Upper lobe of left lung (tissue), 6 donors: ENCODE measurements at places on chromosomes 4 and X. TPM values are rescaled to one million over a fixed set of nuclear protein-coding genes. Genes with fewer than 3 reads are reported as not detected.

DNA sequence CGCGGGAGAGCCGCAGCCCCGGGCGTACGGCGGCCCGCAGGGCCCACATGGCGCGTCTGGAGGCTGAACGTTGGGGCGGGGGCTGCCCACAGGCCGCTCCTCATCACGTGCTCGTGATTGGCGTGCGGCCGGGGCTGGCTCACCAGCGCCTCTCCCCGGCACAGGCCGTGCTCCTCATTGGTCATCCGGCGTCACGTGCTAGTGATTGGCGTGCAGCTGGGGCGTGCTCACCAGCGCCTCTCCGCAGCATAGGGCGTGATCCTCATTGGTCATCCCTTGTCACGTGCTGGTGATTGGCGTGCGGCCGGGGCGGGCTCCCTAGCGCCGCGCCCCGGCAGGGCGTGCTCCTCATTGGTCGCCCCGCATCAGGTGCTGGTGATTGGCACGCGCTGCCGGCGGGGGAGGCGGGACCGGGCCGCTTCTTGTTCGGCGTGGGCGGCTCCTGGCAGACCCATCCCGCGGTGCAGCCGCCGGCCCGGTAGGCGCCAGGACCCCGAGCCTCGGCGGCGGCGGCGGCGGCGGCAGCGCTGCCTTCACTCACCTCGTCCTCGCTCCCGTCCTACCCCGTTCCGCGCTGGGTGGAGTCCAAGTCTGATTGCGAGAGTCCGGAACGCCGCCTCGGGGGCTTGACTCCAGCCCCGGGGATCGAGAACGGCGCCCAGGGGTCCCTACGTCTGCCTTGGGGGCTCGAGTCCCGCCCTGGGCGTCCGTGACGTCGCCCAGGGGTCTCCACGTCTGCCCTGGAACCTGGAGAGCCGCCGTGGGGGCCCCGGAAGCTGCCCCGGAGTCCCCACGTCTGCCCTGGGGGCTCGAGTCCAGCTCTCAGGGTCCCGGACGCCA is at the start of gene GTPBP6:
GTPBP6 (minus strand) TSS at position 58 of the 840 bp plus-strand sequence; CDS start at position 49, 9 bp downstream.
- peak within 1 kb of the TSS; percentile 97 for H3K27ac ChIP-seq
- H3K4me1 ChIP-seq = peaks cover 18% of the 10 kb centered on the region
- peak within 1 kb of the TSS; percentile 93 for H3K4me3 ChIP-seq
- DNase-seq = peak; percentile 100
- no peaks in the 10 kb centered on the region for H3K27me3 ChIP-seq

DNA sequence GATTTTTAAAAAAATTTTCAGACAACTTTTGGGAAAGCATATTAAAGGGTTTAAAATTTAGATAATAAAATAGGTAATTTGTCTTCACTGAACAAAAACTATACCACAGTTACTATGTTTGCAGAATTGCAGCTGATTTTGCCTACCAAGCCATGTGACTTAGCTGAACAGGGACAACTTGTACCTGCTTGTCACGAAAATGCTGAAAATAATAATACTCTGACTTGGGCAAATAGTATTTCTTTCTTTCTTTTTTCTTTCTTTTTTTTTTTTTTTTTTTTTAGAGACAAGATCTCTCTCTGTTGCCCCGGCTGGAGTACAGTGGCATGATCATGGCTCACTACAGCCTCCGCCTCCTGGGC is 225.2 kb upstream of the PPP1R2C start:
- DNase-seq = no peak
- no peak overlapping the region for H3K4me3 ChIP-seq
- no peaks in the 10 kb centered on the region for H3K4me1 ChIP-seq
- no peak overlapping the region for H3K27ac ChIP-seq

GRCh38 chr4:158255727-158256324 is 45.5 kb downstream of the TMEM144 start:
- H3K27ac ChIP-seq = no peak overlapping the region
- no peak for DNase-seq
- no peak overlapping the region for H3K4me3 ChIP-seq
- no peaks in the 10 kb centered on the region for H3K27me3 ChIP-seq

DNA sequence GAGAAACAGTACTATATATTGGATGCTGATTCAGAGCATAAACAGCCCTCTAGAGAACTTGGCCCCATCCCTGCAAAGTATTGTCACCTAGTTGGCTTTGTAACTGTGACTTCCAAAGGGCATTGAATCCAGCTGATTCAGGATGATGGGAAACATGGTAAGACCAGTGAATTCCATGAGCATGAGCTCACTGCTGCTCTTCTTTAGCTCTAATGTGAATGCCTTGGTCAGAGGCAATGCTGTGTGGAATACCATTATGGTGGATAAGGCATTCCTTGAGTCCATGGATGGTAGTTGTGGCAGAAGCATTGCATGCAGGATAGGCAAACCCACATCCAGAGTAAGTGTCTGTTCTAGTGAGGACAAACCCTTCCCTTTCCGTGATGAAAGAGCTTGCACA is 365.6 kb upstream of the EDA2R start:
- no peak overlapping the region for H3K4me3 ChIP-seq
- no peaks in the 10 kb centered on the region for H3K36me3 ChIP-seq
- H3K4me1 ChIP-seq = no peaks in the 10 kb centered on the region
- no peaks in the 10 kb centered on the region for H3K27me3 ChIP-seq
- no peak for DNase-seq

DNA sequence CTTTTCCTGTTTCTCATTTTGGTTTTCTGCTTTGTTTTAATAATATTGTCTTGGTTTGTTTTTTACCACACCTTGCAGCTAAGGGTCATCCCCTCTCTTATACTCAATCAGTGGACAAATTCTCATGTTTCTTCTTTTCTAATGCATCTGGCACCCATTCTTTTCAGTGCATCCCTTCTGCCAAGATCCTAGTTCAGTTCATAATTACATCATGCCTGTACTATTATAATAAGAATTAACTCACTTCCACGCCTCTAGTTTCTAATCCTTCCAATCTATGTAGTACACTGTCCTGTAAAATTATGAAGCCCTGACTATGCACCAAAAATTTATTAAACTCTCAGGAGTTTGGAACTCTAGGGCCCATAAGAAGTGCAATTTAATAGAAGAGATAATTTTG is 126.1 kb downstream of the FAT4 start:
- no peaks in the 10 kb centered on the region for H3K27me3 ChIP-seq
- H3K4me1 ChIP-seq = no peaks in the 10 kb centered on the region
- no peak for DNase-seq
- no peak overlapping the region for H3K27ac ChIP-seq

- H3K4me3 ChIP-seq = no peak overlapping the region
- no peaks in the 10 kb centered on the region for H3K36me3 ChIP-seq
- H3K27me3 ChIP-seq = no peaks in the 10 kb centered on the region
- no peak overlapping the region for H3K27ac ChIP-seq
- DNase-seq = no peak
Measured at GRCh38 chr4:48189731-48190130, 55.7 kb upstream of the TXK start.

DNA sequence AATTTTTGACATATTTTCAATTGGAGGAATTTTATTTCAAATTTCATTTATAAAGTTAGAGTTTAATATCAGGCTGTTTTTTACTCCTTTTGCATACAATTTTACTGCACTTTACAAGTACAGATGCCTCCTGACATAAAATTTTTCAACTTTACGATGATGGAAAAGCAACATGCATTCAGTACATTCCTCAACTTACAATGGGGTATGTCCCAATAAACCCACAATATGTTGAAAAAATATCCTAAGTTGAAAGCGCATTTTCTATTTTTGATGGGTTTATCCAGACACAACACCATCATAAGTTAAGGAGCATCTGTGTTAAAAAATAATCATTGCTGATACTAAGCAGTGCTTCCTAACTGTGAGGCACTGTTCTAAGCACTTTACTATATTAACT is 4.3 kb downstream of the KLHL5 start:
- H3K27ac ChIP-seq = no peak overlapping the region
- H3K4me3 ChIP-seq = no peak overlapping the region
- H3K27me3 ChIP-seq = no peaks in the 10 kb centered on the region
- DNase-seq = no peak

DNA sequence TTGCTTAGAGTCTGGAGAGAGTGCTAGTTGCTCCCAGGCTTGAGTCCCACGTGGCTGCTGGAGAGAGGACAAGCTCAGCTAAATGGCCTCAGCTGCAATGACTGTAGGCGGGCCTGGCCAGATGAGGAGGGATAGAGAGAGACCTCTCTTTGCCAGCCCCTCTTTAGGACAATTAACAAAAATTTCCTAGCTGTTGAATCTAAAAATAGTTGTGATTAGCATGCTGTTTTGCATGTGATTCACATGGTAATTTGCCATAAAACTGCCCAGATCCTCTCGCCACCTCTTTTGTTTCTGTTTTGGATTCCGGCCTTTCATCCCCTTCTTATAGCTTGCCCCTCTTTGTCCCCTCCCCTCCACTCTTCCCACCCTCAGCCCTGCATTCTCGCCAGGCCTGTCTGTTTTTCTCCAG is 28.9 kb upstream of the PRPS1 start:
- H3K36me3 ChIP-seq = no peaks in the 10 kb centered on the region
- H3K27me3 ChIP-seq = no peaks in the 10 kb centered on the region
- H3K4me3 ChIP-seq = no peak overlapping the region
- H3K4me1 ChIP-seq = no peaks in the 10 kb centered on the region
- no peak overlapping the region for H3K27ac ChIP-seq

DNA sequence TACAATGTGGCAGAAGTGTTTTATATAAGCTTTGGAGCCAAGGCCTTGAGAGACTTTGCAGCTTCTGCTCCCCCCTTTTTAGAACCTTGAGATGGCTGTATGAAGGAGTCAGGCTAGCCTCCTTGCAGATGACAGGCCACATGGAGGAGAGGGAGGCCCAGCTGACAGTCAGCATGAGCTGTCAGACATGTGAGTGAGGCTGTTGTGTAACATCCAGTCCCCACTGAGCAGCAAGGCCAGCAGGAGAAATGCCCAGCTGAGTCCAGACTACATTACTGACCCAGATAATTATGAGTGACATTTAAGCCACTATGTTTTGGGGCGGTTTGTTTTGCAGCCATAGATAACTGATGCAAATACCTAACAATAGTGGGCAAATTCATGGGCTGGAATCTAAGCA is 515.3 kb upstream of the ARX start:
- no peaks in the 10 kb centered on the region for H3K36me3 ChIP-seq
- no peak for DNase-seq
- no peaks in the 10 kb centered on the region for H3K4me1 ChIP-seq

- no peaks in the 10 kb centered on the region for H3K4me1 ChIP-seq
- no peak for DNase-seq
- H3K36me3 ChIP-seq = no peaks in the 10 kb centered on the region
Measured at GRCh38 chr4:102640669-102641068, 120.1 kb downstream of the MANBA start.

DNA sequence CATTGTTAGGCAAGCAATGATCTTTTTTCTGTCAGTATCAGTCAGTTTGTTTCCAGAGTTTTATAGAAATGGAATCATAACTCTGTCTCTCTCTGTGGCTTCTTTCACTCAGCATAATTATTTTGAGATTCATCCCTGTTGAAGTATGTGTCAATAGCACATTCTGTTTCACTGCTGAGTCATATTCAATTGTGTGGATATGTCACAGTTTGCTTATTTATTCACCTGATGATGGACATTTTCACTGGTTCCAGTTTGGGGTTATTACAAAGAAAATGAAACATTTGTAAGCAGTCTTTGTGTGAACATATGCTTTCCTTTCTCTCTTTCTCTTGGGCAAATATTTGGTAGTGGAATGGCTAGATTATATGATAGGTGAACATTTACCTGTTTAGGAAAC is 10.2 kb upstream of the ZNF718 start:
- no peak for DNase-seq
- no peaks in the 10 kb centered on the region for H3K4me1 ChIP-seq
- no peaks in the 10 kb centered on the region for H3K36me3 ChIP-seq

DNA sequence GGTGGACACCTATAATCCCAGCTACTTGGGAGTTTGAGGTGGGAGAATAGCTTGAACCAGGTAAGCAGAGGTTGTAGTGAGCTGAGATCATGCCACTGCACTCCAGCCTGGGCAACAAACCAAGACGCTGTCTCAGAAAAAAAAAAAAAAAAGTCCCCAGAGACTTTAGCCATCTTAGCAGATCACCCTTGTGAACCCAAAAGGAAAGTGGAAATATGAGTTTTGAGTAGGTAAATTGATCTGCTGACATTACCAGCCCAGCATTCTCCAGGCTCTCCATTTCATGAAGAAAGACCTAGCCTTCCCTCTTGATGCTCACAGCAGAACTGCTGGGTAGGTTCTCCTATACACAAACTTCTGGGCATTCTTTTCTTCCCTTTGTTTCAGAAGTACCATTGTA is 24.5 kb upstream of the HNRNPD start:
- H3K27me3 ChIP-seq = no peaks in the 10 kb centered on the region
- no peak for DNase-seq
- H3K4me1 ChIP-seq = no peaks in the 10 kb centered on the region
- H3K36me3 ChIP-seq = no peaks in the 10 kb centered on the region

- H3K27ac ChIP-seq = no peak overlapping the region
- H3K36me3 ChIP-seq = no peaks in the 10 kb centered on the region
- no peak for DNase-seq
- H3K4me3 ChIP-seq = no peak overlapping the region
Measured at GRCh38 chr4:120198411-120198810, 131.8 kb upstream of the MAD2L1 start.

- no peak for DNase-seq
- H3K27me3 ChIP-seq = no peaks in the 10 kb centered on the region
- H3K4me1 ChIP-seq = no peaks in the 10 kb centered on the region
- H3K36me3 ChIP-seq = no peaks in the 10 kb centered on the region
Measured at GRCh38 chr4:137640156-137640837, 108.0 kb upstream of the PCDH18 start.

DNA sequence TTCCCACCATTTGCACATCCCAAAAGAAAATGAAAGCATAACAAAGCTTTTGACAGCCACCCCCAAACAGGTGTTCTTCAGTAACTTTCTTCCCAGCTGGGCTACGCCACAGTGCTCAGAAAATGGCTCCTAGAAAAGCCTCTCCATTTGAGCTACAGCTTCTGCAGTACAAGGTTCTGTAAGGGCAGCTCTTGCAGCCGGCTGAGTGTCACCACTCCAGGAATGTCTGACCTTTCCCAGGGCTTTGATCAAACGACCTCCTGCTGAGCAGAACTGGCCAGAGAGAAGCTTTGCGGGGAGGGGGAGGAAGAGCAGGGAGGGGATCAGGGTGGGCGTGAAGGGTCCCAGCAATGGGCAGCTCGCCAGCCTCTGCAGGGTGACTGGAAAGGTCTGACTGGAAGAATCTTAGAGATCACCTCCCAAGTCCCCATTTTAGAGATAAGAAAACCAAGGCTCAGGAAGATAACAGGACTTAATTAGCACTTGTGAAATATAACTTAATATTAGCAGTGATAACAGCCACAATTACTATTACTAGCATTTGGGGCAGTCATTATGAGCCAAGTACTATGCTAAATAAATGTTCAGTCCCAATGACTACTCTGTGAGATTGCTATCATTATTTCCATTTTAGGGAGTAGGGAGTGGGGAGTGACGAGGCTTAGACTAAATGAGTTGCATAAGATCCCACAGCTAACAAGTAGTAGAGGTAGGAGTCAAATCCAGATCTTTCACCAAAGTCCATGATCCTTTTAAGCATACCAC is 51.1 kb downstream of the LEF1 start:
- H3K36me3 ChIP-seq = no peaks in the 10 kb centered on the region
- no peak overlapping the region for H3K27ac ChIP-seq
- peak; percentile 11 for DNase-seq
- H3K4me3 ChIP-seq = no peak overlapping the region
- no peaks in the 10 kb centered on the region for H3K27me3 ChIP-seq

EVC2 gene
- 6.4 TPM for total RNA-seq

PTTG2 gene
- total RNA-seq = 1.1 TPM

FAM156B gene
- 109 TPM for total RNA-seq

FMR1NB gene
- not detected for total RNA-seq

HDX gene
- total RNA-seq = 5.8 TPM

SLC2A9 gene
- 25.1 TPM for total RNA-seq

MTMR1 gene
- total RNA-seq = 24.6 TPM

ASB12 gene
- not detected for total RNA-seq

ETDB gene
- total RNA-seq = not detected

PLP1 gene
- 0.49 TPM for total RNA-seq

ELF2 gene
- 87.0 TPM for total RNA-seq

HSFX3 gene
- not detected for total RNA-seq
